Small intestine (tissue), 16 donors: ENCODE measurements at places on chromosomes 16 and 17. TPM values are rescaled to one million over a fixed set of nuclear protein-coding genes. Genes with fewer than 3 reads are reported as not detected.

The TERB1 gene
- polyA plus RNA-seq = not detected

The CDT1 gene
- polyA plus RNA-seq = 1.1 TPM

The ABCC12 gene
- polyA plus RNA-seq = not detected

The ST6GALNAC1 gene
- polyA plus RNA-seq = 179 TPM

The STAT5A gene
- polyA plus RNA-seq = 12.9 TPM

The RECQL5 gene
- 20.2 TPM for polyA plus RNA-seq

The TNFSF13 gene
- 107 TPM for polyA plus RNA-seq

GRCh38 chr17:59026176-59026939 lies 80.3 kb downstream of the TRIM37 start:
- no peak overlapping the region for H3K27ac ChIP-seq
- H3K27me3 ChIP-seq = no peaks in the 10 kb centered on the region
- DNase-seq = no peak
- H3K4me1 ChIP-seq = no peaks in the 10 kb centered on the region

GRCh38 chr16:68146585-68146984 lies 61.4 kb downstream of the NFATC3 start:
- H3K27ac ChIP-seq = no peak overlapping the region
- no peaks in the 10 kb centered on the region for H3K27me3 ChIP-seq
- no peaks in the 10 kb centered on the region for H3K36me3 ChIP-seq

DNA sequence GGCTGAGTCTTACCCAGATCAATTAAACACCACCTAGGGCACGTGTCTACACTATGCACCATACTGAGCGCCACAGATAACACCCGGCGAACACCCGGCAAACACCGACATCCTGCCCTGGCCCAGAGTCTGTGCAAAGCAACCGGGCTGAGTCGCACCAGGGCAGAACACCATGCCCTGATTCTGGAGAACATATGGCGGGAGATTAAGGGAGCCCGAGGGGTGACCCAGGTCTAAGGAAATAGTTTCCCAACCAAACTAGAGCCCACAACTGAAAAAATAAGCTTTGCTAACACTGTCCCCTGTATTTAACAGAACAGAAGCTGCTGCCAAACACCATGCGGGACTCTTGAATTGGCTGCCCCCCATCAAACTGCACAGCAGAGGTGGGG lies 22.1 kb downstream of the MYO18A start:
- H3K36me3 ChIP-seq = no peaks in the 10 kb centered on the region
- H3K4me3 ChIP-seq = no peak overlapping the region
- DNase-seq = peak; percentile 51
- H3K27ac ChIP-seq = peak overlapping the region; percentile 15
- no peaks in the 10 kb centered on the region for H3K27me3 ChIP-seq
- peaks cover 93% of the 10 kb centered on the region for H3K4me1 ChIP-seq

- DNase-seq = peak; percentile 29
- no peaks in the 10 kb centered on the region for H3K4me1 ChIP-seq
- H3K27me3 ChIP-seq = no peaks in the 10 kb centered on the region
- peaks cover 13% of the 10 kb centered on the region for H3K36me3 ChIP-seq
- no peak overlapping the region for H3K27ac ChIP-seq
Observed at GRCh38 chr16:89142474-89143195, 28.9 kb upstream of the CDH15 start.

GRCh38 chr16:2985462-2985861 lies 5.2 kb upstream of the PKMYT1 start:
- H3K4me1 ChIP-seq = peaks cover 10% of the 10 kb centered on the region
- DNase-seq = no peak
- H3K27ac ChIP-seq = no peak overlapping the region
- no peaks in the 10 kb centered on the region for H3K27me3 ChIP-seq

DNA sequence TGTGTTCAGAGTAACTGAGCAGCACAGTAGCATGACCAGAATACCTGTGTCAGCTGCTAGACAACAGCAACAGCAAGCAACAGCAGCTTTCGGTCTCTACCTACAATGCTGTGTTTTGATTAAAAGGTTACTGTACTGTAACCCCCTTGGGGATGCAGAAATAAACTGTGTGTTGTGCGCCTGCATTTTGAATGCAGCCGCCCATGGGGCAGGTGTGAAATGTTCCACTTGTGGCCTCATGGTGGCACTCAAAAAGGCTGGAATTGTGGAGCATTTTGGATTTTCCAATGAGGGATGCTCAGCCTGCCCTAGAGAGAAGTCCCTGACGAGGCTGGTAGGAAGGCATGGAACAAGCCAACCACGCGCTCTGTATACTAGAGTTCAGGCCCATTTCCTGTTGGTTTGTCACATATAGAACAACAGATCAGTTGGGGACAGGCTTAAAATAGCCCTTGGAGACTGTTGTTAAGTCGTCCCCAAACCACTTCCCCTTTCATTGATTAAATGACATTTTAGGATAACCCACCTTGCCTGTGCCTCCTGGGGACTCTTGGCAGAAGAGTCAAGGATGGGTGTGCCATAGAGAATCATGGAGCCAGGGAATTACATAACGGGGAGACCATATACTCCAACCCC lies 27.1 kb downstream of the SCPEP1 start:
- no peak overlapping the region for H3K27ac ChIP-seq
- no peak overlapping the region for H3K4me3 ChIP-seq
- H3K4me1 ChIP-seq = no peaks in the 10 kb centered on the region
- peak; percentile 40 for DNase-seq
- no peaks in the 10 kb centered on the region for H3K36me3 ChIP-seq

GRCh38 chr17:74201250-74201649 lies 2.2 kb upstream of the RPL38 start:
- no peak overlapping the region for H3K4me3 ChIP-seq
- DNase-seq = peak; percentile 38
- no peak overlapping the region for H3K27ac ChIP-seq
- no peaks in the 10 kb centered on the region for H3K4me1 ChIP-seq
- peaks cover 21% of the 10 kb centered on the region for H3K27me3 ChIP-seq

GRCh38 chr16:55453909-55454308 lies 25.1 kb upstream of the MMP2 start:
- no peak overlapping the region for H3K27ac ChIP-seq
- H3K4me1 ChIP-seq = no peaks in the 10 kb centered on the region
- H3K36me3 ChIP-seq = no peaks in the 10 kb centered on the region
- H3K27me3 ChIP-seq = no peaks in the 10 kb centered on the region
- no peak for DNase-seq
- no peak overlapping the region for H3K4me3 ChIP-seq

DNA sequence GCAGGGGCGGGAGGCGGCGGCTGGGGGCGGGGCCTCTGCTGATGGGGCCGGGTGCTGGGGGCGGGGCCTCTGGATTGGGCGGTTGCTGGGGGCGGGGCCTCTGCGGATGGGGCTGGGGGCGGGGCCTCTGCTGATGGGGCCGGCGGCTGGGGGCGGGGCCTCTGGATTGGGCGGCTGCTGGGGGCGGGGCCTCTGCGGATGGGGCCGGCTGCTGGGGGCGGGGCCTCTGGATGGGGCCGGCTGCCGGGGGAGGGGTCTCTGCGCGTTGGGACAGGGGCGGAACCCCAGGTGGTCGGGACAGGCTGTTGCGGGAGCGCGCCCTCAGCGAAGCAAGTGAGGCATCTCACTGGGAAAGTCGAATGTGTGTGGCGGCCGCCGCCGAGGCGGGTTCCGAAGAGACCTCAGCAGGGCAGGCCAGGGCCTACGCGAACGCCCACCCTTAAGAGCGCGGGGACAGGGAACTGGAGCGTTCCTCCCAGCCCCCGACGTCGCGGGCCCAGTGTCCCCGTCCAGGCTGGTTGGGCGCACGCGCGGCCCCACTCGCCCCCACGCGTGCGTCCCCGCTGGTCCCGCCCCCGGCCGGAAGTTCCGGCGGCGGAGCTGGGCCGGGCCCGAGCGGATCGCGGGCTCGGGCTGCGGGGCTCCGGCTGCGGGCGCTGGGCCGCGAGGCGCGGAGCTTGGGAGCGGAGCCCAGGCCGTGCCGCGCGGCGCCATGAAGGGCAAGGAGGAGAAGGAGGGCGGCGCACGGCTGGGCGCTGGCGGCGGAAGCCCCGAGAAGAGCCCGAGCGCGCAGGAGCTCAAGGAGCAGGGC lies at the start of gene STUB1:
Gene STUB1 (plus strand): TSS at position 597 of the 811 bp plus-strand sequence. CDS start 116 bp downstream, at position 713.
- DNase-seq = peak; percentile 76
- no peaks in the 10 kb centered on the region for H3K27me3 ChIP-seq
- H3K4me3 ChIP-seq = peak within 1 kb of the TSS; percentile 79
- peaks cover 47% of the 10 kb centered on the region for H3K4me1 ChIP-seq
- peaks cover 34% of the 10 kb centered on the region for H3K36me3 ChIP-seq

DNA sequence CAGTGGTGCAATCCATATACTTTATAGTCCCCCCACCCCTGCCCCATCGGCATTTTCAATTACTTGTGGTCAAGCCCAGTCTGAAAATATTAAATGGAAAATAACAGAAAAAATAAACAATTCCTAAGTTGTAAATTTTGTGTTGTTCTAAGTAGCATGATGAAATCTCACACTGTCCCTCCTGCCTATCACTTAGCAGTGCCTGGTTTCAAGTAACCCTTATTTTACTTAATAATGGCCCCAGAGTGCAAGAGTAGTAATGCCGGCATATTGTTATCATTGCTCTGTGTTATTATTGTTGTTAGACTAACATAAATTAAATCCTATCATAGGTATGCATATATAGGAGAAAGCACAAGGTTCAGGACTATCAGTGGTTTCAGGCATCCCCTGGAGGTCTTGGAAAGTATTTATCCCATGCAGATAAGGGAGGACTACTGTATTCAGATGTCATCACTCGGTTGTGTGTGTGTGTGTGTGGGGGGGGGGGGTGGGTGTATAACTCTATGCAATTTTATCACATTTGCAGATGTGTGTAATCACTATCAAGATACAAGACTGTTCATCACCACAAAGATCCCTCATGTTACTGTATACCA lies 9.3 kb downstream of the UBE2G1 start:
- H3K27ac ChIP-seq = no peak overlapping the region
- no peaks in the 10 kb centered on the region for H3K4me1 ChIP-seq
- H3K4me3 ChIP-seq = no peak overlapping the region
- H3K36me3 ChIP-seq = no peaks in the 10 kb centered on the region
- no peaks in the 10 kb centered on the region for H3K27me3 ChIP-seq
- DNase-seq = no peak
